ENCODE measurements at places on chromosomes 3 and 15. TPM values are rescaled to one million over a fixed set of nuclear protein-coding genes. Genes with fewer than 3 reads are reported as not detected.

DNA sequence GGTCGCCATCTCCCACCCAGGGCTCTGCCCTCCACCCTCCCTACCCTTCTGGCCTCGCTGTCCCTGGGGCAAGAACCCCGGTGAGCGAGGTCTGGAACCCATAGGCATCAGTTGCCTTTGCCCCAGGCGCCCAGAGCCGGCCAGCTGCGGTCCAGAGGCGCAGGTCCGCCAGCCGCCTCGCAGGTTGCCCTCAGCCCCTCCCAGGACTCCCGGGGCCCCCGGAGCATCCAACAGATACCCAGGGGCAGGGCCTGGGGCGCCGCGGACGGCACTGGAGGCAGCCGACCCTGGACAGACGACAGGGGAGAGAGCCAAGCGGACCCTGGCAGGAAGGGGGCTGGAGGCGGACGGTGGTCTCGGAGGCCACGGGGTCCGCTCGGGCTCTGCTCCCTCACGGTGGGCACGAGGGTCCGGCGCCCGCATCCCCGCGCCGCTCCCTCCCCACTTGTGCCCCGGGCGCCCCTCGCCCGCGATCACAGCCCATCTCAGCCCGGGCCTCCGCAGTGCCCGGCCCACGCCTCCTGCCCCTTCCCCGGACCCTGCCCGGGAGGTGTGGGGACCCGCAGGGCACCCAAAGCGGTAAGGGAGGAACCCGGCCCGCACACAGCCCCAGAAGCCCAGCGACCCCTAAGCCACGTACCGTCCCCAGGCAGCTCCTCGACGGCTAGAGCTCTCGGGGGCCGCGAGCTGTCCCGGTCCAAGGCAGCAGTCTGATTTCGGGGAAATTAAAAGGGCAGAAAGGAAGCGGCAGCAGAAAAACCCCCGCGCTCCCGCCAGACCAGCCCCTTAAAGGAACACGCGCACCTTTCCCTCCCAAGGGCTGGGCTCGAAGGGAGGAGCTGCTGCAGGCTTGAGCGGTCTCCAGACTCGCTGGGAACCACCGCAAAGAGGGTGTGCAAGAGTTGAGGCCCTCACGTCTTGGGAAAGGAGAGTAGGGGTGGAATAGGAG lies at the start of gene HAPLN3:
TSS of gene HAPLN3 (minus strand) at position 726 of the 949 bp plus-strand sequence. CDS start 8,246 bp downstream, outside the sequence.
- DNase-seq = peak; percentile 34

DNA sequence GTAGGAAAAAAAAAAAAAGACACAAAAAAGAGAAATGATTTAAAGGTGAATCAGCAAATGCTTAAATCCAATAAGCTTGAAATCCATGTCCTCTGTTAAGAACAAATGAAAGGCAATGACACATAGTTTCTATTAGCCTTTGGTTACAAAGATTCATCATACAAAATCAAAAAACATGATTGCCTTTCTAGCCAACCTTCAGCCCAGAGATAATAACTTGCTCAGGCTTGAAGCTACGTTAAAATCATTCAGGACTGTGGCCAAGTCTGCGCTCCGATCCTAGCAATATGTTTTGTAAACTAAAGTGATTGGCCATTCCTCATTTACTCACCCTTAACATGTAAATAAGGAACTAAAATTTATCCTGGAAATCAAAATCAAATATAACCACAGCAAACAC lies 556.7 kb downstream of the FGF12 start:
- no peak for DNase-seq

- DNase-seq = no peak
These were observed 427.4 kb upstream of the NAALADL2 start for GRCh38 chr3:174431717-174432116.

- no peak for DNase-seq
These were observed 154.9 kb downstream of the KLHL25 start for GRCh38 chr15:85639752-85640381.

- DNase-seq = no peak
These were observed 86.6 kb downstream of the CHRD start for GRCh38 chr3:184466413-184466960.

The NECTIN3 gene
- 72.7 TPM for total RNA-seq

DNA sequence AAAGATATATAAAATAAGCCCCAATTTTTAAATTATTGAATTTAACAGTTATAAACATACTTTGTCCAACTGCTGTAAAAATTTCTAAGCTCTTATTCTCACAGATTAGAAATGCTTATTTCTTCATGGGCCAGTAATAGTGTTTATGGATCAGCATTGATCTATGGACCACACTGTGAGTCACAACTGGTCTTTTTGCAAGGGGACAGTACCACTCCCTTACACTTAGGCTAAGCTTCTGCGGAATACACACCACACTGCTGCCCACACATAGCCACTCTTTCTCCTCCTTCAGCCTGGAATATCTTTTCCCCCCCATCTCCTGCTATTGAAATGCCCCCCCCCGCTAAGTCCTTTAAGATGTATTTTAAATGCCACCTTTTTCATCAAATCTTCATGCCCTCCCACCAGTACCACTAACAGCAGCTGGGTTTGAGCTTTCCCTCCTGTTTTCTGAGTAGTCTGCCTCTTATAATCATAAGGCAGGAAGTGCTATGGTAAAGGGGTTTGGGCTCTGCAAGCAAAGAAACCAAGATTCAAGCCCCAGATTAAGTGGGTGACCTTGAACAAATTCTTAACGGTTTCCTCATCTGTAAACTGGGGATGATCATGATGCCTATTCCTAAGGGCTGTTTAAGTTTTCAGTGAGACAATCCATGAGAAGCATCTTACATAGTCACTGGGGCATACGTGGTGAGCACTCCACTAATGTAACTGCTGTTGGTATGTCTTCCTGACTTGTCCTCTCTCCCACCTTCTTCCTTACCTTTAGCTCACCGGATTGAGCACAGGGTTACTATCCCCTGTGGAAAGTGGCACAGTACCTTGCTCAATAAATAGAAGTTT lies 69.2 kb downstream of the DCUN1D1 start:
- no peak for DNase-seq

DNA sequence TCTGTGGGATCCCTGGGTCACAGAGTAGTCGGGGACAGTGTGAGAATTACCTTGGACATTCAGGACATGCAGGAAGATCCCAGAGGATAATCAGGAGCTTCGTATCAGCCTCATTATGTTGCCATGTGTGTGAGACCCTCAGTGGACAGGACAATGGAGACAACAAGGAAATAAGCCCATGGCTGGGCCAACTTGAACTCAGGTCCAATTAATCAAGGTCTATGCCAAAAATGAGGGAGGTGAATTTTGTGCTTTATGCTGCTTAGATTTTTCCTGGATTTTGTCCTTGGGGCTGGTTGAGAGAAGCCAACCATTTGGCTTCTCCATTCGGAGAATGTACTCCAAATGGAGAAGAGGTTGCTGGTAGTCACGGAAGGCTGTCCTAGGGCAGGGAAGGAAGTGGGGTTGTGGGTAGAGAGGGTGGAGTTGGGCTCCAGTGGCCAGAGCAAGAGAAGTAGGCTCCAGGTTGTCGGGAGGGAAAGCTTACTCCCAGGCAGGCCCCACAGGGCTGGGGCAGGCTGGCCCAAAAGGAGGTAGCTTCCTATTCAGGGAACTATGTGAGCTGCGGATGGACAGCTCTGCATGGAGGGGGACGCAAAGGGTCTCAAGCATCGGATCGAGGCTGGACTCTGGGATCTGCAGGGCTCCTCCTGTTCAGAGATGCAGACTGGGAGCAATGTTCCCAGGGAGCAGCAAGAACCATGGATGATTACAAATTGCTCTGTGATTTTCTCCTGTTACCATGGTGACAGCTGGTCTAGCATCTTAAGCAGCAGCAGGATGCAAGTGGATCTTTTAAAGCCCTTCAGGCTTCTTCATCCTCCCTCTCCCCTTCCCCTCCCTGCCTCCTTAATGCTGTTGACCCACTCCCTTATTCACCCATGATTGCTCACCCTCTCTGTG lies 91.1 kb downstream of the WNT7A start:
- DNase-seq = no peak

DNA sequence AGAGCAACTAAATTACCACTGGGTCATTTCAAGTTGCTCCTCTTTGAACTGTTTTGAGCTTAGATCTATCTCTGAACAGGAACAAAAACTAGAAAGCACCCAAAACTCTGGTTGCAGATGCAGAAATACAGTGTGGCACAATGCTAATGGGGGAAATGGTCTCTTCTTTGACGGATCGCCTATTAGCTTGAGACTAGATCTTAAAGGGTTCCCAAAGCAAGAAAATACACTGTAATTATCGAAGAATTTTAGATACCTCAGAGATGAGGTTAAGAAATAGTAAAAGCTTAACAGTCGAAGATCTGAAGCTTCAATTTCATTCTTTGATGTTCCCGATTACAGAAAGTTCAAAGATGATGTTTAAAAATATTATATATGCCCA lies 818 bp downstream of the PPP1R2 start:
- DNase-seq = peak; percentile 19

The ROPN1 gene
- total RNA-seq = not detected

The CDHR4 gene
- total RNA-seq = not detected

The ALS2CL gene
- 0.37 TPM for total RNA-seq

The PIGZ gene
- 0.13 TPM for total RNA-seq

- DNase-seq = peak; percentile 10
These were observed at the start of gene CFAP161 for GRCh38 chr15:81133782-81134461. CFAP161 (plus strand) TSS chr15:81134270; CDS start chr15:81134330, 60 bp downstream.

GRCh38 chr3:40741729-40742128 lies 217.0 kb downstream of the ZNF621 start:
- no peak for DNase-seq

The GPR27 gene
- not detected for total RNA-seq

- DNase-seq = no peak
These were observed 56.8 kb downstream of the LYZL4 start for GRCh38 chr3:42353631-42354030.

DNA sequence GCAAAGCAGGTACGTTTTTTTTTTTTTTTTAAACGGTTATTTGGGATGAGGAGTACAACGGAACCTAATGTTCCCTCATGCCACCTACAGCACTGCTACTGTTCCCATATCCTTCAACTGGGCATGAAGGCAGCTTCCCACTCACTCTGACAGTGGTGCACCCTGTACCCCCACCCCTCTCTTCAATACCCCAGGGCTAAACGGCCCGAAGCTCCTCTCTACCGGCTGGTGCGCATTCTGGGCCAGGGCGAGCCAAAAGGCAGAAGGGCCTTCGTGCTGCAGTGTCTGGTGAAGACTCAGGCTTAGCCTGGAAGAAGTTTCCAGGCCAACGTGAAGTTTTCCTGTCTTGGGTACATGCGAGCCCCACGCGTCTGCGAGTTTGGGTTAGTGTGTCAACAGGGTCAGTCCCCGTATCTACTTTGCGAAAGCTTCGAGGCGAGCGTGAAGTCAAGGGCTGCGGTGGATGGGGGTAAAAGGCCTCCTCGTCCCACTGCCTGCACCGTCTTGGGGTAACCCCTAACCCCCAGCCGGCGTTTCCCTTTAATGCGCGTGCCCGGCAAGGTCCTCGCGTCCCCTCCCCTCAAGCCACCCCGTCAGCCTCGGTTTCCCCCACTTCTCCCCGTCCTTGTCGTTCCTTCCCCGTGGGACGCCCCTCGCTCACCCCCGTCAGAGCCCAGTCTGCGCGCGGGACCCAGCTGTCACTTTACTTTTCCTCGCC lies 765 bp upstream of the UBE2E2 start:
- DNase-seq = no peak

The RTP1 gene
- not detected for total RNA-seq

GRCh38 chr3:52784931-52785590 lies 7.7 kb downstream of the ITIH1 start:
- DNase-seq = no peak

- peak; percentile 49 for DNase-seq
These were observed 17.7 kb downstream of the PTH1R start for GRCh38 chr3:46895204-46895660.

DNA sequence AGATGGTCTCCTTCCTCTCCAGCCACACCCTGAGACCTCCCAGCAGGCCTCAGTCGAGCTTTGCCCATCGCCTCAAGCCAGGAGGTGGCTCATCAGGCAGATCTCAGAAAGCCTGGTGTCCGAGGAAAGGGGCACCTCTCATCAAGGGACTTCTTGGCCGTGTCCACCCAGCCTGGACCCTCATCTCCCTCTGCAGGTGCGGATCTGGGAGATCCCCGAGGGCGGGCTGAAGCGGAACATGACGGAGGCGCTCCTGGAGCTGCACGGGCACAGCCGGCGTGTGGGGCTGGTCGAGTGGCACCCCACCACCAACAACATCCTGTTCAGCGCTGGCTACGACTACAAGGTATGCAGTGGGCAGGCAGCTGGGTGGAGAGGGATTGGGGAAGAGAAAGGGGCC lies 110.2 kb downstream of the ANP32A start:
- DNase-seq = no peak

DNA sequence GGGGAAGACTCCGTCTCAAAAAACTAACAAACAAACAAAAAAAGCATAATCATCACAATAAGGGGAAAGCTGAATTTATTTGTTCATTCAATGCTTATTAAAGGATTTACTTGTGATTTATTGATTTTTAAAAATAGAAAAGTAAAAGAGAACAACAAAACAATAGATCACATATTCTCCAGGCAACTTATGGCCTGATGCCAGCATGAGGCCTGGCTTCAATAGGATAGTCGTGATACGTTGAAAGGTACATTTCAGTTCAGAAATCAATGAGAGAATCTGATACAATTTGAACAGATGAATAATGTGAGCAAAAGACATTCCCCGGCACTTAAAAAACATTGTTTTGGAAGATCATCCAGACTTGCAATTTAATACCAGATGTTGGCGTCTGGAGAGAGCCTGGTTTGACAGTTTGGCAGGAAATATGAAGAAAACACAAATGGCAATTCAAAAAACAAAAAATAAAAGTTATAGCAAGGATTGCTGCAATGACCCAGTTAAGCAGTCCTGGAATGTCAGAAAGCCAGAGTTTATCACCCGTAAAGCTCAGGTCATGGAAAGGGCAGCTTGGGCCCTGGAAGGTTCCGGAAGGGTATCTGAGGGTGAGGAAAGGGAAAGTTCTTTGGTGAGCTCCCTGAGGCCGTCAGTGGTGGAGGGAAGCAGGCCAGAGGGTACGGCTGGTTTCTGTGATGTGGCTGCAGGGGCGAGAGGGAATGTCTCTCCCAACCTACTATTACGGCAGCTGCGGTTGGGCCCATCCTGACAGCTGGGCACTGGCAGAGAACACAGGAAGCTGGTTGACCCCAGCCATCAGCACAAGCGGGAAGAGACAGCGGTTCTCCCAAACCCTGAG lies 230.2 kb upstream of the HES1 start:
- DNase-seq = no peak

The CCDC50 gene
- total RNA-seq = 132 TPM

DNA sequence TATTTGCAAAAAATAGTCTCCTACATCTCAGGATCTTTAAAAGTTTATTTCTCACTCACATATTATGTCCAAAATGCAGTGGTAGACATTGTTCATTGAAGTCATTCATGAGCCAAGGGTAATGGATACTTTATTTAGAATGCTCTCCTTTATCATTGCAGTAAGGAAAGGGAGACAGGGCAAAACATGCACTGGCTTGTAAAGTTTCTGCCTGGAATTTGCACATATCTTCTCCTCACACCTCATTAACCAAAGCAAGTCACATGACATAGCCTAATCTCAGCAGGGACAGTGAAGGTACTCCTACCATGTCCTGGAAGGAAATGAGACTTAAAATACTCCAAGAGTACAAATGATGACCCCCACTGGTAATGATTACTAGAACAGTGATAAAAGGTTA lies 333.7 kb upstream of the EPHA3 start:
- DNase-seq = no peak

The ASB14 gene
- total RNA-seq = not detected

DNA sequence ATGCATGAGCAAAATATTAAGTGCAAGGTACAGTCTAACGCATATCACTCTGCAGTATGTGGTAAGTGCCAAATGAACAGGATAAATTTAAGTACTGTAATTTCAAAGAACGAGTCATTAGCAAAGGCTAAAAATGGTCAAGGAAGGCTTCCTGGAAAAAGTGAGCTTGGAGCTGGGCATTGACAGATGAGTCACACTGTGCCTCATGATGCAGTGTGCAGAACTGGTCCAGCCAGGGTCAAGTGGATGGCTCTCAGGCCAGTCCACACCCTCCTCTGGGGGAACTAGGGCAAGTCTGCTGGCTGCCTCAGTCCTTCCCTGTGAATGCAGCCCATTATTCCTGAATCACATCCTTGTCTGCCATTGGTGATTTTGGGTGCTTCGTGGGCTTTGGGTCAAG lies 76.3 kb downstream of the CACNA1D start:
- no peak for DNase-seq

Data from SJSA1 (cell line).